Activated naive CD4-positive, alpha-beta T cell (primary cell): ENCODE measurements at places on chromosomes 11 and 22.

DNA sequence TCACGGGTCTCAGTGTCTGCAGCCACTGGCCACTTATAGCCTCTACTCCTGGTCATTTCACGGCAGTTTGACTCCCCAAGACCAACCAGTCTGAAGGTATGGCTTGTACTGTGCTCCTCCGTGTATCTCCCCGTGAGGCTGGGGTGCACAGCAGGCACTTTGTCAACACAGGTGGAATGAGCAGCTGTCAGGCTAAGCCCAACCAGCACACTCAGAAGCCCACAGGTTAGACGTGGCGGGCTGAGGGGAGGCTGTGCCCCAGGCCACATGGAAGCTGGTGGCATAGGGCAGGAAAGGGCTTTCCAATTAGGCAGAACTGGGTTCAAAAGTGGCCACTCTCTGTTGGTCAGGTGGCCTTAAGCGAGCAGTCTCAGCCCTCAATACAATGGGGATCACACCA is 7.0 kb downstream of the TP53I11 start:
- no peak for DNase-seq

DNA sequence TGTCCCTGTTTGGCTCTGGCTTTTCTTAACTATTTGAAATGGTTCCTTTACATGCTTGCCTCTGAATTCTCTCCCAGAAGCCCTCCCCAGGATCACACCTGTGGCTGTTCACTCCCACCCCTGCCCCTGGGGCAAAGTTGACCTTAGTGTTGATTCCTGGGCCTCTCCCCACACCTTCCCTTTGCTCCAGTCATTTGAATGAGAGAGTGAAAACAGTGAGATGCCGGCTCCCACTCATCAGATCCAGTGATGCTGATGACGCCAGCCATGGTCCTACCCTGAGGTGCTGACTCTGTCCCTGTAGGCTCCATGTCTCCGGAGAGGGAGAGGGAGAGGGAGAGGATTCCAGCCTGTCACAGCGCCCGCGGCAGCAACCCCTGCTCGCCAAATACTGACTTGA is 40.7 kb downstream of the LRP5 start:
- DNase-seq: no peak

- DNase-seq: no peak
These were observed 35.0 kb upstream of the CACNG2 start for GRCh38 chr22:36738416-36739020.

GRCh38 chr11:12687740-12688139 is 13.5 kb downstream of the TEAD1 start:
- DNase-seq: no peak

DNA sequence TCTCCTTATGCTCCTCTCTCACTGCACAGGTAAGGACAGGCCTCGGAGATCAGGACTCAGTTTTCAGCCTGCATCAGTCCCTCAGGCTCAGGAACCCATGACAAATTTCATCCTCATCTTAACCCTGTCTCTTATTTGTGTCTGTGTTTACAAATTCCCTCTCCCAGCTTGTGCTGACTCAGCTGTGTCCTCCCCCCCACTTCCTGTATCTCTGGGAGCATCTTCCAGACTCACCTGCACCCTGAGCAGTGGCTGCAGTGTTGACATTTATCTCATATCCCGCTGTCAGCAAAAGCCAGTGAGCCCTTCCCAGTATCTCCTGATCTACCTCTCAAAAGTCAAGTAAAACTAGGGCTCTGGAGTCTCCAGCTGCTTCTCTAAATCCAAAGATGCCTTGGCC is 65.6 kb upstream of the VPREB1 start:
- no peak for DNase-seq

GRCh38 chr11:129291546-129291945 is 84.1 kb upstream of the BARX2 start:
- no peak for DNase-seq

GRCh38 chr22:21989049-21989448 is 6.5 kb upstream of the TOP3B start:
- no peak for DNase-seq

- DNase-seq: peak; percentile 11
These were observed 66.5 kb downstream of the BMAL1 start for GRCh38 chr11:13343931-13344717.

DNA sequence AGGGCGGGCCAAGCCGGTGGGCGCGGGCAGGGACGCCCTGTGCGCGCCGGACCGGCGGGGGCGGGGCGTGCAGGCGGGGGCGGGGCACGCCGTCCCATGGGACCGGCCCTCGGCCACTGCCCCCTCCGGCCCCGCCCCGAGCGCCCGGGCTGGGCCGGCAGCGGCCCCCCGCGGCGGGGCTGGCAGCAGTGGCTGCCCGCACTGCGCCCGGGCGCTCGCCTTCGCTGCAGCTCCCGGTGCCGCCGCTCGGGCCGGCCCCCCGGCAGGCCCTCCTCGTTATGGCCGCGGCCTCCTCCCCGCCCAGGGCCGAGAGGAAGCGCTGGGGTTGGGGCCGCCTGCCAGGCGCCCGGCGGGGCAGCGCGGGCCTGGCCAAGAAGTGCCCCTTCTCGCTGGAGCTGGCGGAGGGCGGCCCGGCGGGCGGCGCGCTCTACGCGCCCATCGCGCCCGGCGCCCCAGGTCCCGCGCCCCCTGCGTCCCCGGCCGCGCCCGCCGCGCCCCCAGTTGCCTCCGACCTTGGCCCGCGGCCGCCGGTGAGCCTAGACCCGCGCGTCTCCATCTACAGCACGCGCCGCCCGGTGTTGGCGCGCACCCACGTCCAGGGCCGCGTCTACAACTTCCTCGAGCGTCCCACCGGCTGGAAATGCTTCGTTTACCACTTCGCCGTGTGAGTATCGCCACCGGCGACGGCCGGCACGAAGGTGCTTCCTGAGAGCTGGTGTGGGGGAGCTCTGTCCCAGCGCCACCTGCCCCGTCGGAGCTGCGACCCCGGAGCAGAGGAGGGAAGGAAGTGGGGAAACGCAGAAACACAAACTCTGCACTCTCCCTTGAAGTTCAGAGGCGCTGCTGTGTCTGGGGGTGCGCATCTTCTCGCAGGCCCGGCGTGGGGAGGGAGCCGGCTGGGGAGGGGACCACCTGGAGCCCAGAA is at the start of gene KCNQ1:
Gene KCNQ1 (plus strand): TSS at position 188 of the 925 bp plus-strand sequence. CDS start 91 bp downstream, at position 279.
- DNase-seq: no peak

- DNase-seq: no peak
These were observed 21.3 kb downstream of the KRTAP5-5 start for GRCh38 chr11:1650918-1651262.

DNA sequence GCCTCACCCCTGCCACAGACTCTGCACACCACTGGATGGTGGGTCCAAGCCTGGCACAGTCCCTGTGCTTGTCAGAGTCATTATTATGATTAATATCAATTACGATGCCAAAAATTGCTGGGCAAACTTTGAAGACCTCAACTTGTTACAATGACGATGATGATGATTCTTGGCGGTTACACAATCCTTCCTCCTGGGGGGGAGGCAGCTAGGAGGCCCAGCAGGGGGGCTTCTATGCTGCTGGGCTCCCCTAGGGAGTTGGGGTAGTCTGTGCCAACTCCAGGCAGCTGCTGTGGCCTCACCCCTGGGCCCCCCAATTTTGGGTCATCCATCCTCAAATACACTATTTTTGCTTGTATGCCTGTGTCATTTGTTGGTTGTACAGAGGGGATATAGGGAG is 12.0 kb downstream of the SLC35E4 start:
- no peak for DNase-seq

DNA sequence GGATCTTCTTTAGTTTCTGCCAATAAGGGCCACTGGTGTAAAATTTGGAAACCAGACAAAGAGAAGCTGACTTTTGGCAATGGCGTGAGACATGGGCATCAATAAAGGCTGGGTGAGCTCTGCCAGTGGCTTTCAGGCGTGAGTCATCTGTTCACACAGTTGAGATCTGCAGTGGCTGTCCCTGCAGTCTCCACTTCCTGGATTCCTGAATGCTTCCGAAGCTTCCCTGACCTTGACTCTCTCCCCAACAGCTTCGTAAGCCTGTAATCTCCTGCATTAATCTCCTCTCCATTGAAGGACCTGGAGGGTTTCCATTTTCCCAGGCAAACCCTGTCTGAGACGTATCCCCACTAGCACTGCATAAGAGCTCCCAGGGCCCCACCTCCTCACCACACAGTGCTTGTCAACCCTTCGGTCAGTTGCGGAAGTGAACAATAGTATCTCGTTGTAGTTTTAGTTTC is 574.7 kb downstream of the TBC1D22A start:
- no peak for DNase-seq

DNA sequence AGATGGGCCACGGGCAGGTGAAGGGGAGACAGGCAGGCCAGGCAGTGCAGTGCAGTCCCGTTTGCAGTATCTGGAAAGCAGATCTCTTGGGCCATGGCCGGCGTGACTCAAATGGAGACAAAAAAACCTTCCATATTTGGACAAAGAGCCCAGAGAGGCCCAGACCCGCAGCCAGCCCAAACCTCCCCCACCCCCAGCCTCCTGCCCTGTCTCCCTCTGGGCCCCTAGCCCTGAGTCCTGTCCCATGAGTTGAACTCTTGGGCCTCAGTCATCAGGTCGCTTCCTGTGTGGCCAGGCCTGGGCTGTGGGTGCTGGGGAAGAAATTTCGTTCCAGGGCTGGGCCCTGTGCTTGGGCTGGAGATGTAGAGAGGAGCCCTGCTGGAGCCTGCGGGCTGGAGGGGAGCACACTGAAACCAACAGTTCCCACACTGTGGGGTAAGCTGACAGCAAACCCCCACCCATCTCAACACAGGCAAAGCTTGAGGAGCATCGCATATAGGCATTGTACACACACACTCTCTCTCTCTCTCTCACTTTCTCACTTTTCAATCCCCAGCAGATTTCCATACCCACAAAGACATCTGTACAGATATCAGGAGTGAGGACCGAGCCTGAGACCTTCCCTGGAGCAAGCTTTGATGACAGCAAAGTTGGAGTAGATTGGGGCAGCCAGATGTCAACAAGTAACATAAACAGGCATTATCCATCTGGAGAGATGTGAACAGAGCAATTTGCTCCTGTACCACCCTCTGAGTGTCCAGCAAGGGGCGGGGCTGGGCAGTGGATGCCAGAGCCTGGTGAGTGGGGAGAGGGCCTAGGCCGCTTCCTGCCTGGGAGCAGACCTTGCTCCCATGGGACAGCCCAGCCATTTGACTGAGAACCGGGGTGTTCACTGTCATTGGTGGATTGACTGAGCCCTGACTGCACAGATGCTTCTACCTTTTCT is 17.2 kb downstream of the ARHGEF17 start:
- DNase-seq: no peak

- no peak for DNase-seq
These were observed 3.4 kb upstream of the FADS1 start for GRCh38 chr11:61820174-61820573.

GRCh38 chr11:130109386-130109785 is 39.7 kb downstream of the APLP2 start:
- DNase-seq: no peak

DNA sequence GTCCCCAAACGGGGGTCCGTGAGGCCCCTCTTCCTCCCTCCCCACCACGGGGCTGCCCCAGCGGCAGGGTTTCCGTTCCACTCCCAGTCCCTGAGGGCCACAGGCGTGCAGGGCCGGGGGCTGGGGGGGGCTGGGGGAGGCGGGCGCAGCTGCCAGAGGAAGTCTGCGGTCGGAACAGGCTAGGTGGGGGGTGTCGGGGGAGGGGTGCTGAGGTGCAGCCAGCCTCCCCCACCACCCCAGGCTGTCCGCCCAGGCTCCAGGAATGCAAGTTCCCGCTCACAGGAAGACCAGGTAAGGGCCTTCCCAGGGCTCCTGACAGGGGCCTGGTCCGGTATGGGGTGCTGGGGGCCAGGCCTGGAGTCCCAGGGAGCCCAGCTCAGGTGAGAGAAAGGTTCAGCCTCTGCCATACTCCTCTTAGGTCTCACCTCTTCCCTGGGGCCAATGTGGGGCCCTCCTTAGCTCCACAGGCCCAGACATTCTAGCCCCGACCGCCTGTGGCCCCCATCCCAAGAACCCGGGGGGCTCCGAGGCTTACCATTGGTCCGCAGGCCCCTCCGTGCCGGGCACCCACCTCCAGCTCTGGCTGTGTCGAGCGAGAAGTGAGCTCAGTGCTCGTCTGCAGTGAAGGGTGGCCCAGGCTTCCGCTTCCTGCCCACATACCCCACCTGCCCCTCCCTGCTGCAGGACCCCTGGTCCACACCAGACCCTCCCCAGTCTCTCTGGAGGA is at the start of gene PTPRCAP:
Gene PTPRCAP (minus strand): TSS at position 601 of the 727 bp plus-strand sequence. CDS start 63 bp downstream, at position 538.
- DNase-seq: peak; percentile 75

GRCh38 chr11:44563711-44564110 is 1.8 kb upstream of the CD82 start:
- DNase-seq: no peak

- no peak for DNase-seq
These were observed 21.0 kb downstream of the SLC22A12 start for GRCh38 chr11:64611869-64612646.

DNA sequence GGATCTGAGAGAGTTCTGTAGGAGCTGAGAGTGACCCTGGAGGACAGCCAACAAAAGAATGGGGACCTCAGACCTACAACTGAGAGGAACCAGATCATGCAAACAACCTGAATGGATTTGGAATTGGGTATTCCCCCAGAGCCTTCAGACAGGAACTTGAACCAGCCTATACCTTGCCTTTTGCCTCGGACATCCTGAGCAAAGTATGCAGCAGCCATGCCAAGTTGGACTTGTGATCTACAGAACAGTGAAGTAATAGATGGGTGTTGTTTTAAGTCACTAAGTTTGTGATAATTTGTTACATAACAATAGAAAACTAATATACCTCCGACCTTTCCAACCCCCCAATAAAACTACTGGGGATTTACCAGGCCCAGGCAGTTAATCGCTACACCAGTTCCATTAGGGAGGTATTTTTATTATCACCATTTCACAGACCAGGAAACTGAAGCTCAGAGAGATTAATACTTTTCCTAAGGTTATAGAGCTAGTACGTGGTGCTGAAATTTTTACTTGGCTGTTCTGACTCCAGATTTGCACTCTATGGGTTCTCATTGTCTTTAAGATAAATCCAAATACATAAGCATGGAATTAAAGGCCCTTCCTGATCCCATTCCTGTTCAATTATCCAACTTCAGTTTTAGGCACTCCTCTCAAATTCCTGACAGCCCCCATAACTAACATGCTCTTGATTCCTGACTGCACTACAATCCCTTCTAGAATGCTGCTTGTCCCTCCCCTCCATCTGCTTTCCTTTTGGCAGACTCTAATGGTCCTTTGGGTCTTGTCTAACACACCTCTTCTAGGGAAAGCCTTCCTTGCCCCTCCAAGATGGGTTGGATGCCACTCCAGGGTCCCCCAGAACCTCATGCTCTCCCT is 1.7 kb upstream of the RASSF10 start:
- DNase-seq: no peak

GRCh38 chr22:43592476-43592875 is 180.7 kb downstream of the MPPED1 start:
- DNase-seq: no peak

GRCh38 chr22:32048069-32048468 is 5.0 kb downstream of the SLC5A1 start:
- no peak for DNase-seq

GRCh38 chr11:55714982-55715888 is 53.2 kb downstream of the OR4C6 start:
- DNase-seq: no peak

- no peak for DNase-seq
These were observed 67.9 kb upstream of the GRAMD1B start for GRCh38 chr11:123362186-123362585.

- DNase-seq: no peak
These were observed 10.1 kb upstream of the BLID start for GRCh38 chr11:122126024-122126688.

GRCh38 chr22:27507111-27507611 is 294.4 kb downstream of the MN1 start:
- DNase-seq: no peak

GRCh38 chr11:63931876-63932275 is 6.9 kb upstream of the NAA40 start:
- DNase-seq: no peak

- no peak for DNase-seq
These were observed 107.4 kb downstream of the SERGEF start for GRCh38 chr11:17905477-17905876.

GRCh38 chr11:35042913-35043312 is 96.1 kb upstream of the CD44 start:
- no peak for DNase-seq
